ENCODE measurements at places on chromosomes 6 and 20.
A peak's percentile ranks its signal among the peaks of the same experiment; 100 is the strongest.

DNA sequence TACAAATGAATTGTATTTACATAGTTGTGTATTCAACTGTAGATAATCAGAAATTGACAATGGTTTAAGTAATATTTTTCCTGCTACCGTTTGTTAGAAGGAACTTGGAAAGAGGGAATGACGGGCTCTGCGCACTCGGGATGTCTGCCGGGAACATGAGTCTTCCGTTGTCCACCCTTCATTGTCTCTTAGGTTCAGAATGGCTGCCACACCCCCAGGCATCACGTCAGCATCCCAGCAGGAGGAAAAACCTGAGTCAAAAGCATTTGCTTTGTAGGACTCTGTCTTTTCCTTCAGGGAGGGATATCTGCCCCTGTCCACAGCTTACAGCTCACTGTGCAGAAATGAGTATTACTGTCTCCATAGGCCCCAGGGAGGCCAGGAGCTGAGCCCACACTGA lies 331.2 kb downstream of the THBS2 start:
- DNase-seq = no peak

DNA sequence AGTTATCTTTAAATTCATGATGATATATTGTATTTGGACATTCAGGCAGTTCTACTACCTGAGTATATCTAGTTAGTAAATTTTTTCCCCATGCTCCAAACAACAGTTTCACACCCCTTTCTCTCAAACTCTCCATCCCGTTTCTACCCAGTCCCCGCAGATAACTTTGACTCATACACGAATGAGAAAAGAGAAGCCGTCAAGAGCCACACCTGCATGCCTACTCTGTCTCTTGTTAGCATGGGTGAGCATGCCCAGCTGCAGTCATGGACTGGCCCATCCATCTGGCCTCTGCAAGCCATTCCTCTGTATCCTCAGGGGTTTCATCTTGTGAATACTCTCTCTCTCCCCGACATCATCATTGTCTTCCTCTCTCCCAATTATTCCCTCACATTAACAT lies 41.5 kb downstream of the MYB start:
- no peak for DNase-seq

DNA sequence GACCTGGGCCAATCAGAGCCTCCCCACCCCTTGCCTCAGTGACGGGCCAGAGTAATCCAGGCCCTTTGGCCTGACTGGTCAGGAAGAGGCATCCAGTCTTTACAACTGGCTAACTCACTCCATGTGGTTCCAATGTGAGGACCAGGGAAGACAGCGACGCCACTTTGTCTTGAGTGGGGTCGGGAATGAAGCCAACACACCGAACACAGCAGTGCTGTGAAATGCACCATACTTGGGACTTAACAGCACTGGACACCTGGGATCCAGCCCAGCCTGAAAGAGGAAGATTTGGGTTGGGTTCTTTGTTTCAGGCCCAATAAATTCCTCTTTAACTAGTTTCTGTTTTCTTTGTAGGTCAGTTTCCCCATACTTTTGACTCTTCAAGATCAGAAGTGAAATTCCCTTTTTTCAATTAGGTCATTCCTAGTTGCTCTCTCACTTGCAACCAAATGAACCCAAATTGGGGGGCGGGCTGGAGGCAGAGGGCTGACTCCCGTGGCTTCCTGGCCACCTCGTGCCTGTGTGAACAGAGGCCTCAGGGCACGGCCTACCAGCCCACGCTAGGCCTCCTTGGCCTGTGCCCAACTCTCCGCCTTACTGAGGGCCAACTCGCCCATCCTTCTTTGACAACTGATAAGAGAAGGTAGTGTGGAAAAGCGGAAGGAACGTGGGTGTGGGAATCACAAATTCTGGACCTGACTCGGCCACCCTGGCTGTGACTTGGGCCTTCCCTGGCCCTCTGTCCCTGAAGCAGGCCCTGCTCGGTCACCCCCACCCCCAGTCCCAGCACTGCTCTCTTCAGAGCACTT lies 17.1 kb downstream of the SULF2 start:
- no peak for DNase-seq

- no peak for DNase-seq
Observed at GRCh38 chr6:89657445-89658158, 19.1 kb upstream of the LYRM2 start.

DNA sequence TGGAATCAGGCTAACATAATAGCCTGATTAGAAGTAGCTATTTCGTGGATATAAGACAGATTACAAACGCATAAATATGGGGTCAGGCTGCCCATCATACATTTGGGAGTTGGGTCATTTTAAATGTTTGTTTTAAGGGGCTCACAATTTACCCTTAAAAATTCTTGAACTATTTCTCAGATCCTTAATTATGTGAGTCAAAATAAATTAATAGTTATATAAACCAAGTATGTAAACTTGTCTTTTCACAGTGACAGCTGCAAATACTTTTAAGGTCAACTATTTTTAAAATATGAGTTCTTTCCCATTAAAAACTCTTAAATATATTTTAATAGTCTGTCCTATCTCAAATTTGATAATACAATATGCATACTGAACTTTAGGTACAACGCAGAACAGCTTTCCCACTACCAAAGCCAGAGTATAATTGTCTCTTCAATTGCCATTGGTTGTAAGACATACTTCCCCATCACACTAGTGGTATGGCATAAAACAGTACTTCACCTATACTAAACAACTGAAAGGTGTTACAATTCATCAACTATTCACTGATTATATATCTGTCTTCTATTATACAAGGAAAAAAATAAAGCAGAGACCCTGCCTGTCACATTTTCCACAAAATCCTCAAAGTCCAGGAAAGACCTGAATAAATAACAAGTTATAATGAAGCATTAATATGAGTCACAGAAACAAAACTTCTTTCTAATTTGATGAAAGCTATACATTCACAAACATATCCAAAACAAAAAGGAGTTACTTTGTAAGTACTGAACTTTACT lies 80.8 kb upstream of the COL21A1 start:
- no peak for DNase-seq

GRCh38 chr6:165973473-165973872 lies 194.2 kb downstream of the TBXT start:
- no peak for DNase-seq

GRCh38 chr6:3019065-3019464 lies 19.4 kb downstream of the NQO2 start:
- DNase-seq = no peak

- no peak for DNase-seq
Observed at GRCh38 chr20:20518263-20518662, 150.4 kb downstream of the INSM1 start.

DNA sequence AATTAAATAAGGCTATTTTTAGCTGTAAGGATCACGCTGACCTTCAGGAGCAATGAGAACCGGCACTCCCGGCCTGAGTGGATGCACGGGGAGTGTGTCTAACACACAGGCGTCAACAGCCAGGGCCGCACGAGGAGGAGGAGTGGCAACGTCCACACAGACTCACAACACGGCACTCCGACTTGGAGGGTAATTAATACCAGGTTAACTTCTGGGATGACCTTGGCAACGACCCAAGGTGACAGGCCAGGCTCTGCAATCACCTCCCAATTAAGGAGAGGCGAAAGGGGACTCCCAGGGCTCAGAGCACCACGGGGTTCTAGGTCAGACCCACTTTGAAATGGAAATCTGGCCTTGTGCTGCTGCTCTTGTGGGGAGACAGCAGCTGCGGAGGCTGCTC lies 84.0 kb downstream of the RAMACL start:
- no peak for DNase-seq

DNA sequence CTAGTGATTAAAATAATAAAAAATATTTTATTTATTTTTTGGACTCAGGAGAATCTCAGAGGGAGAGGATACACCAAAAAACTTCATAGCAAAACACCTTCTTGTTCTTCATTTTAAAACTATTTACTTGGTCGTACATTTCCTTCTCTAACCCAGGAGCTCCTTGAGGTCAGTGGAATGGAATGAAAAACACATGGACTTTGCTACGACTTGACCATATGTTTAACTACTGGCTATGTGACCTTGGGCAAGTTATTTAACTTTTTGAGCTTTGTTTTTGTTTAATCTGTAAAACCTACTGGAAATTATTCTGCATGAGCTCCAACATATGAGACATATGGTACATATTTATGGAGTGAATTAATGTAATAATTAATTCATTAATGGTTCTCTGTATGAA lies 1005.5 kb upstream of the CITED2 start:
- no peak for DNase-seq

DNA sequence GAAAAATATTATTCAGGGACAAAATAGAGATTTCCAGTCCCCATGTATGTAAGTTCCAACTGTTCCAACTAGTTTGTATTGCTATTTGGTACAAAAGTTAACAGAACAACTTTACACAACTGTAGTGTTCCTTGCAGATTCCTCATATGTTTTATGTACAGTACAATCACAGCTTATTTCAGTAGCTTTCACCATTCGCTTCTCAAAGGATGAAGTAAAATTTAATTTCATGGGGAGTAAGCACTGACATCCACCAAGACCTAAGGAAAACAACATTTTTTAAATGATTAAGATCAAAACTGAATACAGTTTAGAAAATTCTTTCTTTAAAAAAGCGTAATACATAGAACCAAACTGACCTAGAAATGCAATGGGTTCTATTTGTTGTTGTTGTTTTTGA lies 24.6 kb downstream of the ZNF217 start:
- DNase-seq = no peak

DNA sequence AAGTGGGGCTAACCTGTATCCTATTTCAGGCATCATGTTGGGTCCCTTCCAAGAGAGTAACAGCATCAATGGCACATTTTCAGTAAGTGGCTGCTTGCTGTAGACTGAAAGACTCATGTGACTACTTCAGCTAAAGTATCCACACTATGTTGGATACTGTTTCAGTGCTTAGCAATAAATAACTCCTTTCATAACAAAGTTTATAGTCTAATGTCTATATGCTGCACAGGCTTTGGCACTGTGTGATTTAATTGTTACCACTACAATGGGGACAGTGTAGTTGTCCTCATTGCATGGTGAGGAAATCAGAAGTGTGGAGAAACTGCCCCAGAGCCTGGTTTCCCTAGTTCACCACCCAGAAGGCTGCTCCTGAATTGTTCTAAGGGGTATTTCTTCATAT lies 318.0 kb upstream of the PTCHD4 start:
- DNase-seq = peak; percentile 87

DNA sequence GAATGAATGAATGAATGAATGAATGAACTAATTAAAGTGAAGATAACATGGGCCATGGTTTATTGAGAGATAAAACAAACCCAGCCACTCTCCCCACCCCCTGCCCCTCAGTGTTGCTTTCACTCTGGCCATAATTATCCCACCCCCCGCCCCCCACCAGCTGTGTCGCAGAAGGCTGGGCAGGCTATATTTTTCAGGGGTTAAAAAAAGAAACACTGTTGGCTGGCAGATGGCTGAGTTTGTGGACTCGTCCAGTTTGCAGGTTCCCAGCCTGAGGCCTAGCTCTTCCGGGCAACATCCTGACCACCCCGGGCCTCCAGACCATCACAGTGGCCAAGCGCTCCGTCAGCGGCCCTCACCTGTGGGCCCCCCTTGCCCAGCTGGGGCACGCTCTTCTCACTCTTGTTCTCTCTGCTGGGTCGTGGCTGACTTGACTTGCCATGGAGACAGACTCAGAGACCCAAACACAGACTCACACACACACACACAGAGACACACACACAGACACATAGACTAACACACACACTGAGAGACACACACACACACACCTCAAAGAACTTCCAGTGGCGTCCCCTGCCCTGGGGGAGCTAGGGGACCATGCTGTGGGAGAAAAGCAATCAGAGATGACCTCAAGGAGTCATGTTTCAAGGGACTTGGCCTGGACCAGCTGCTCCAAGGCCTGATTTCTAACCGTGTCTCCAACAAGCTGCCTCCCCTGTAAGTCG lies 2.2 kb upstream of the GRM4 start:
- DNase-seq = no peak

- DNase-seq = no peak
Observed at GRCh38 chr6:72946774-72947173, 278.5 kb downstream of the KHDC1L start.

GRCh38 chr20:63325554-63326313 lies 32.7 kb downstream of the COL20A1 start:
- DNase-seq = no peak

GRCh38 chr6:163436843-163437242 lies 22.3 kb downstream of the QKI start:
- no peak for DNase-seq

DNA sequence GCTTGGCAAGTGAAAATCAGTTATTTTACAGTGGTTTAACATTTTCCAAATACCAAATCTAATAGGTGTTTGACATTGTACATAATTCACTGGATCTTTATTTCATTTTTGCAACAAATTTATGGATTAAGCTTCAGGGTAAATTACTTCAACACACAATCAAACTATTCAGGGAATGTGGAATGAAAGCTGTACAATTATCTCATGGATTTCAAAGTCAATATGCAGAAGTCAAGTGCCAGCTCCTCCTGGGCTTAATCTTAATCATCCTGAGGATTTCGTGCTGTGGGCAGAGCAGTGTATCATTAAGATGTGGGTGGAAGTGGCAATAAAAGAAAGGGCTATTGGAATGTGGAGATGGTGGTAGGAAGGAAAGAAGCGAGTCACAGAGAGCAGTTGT lies 548.8 kb downstream of the COL12A1 start:
- DNase-seq = no peak

- no peak for DNase-seq
Observed at GRCh38 chr6:39576556-39577303, 148.5 kb downstream of the KIF6 start.

GRCh38 chr20:4047614-4048013 lies 32.3 kb upstream of the RNF24 start:
- no peak for DNase-seq

DNA sequence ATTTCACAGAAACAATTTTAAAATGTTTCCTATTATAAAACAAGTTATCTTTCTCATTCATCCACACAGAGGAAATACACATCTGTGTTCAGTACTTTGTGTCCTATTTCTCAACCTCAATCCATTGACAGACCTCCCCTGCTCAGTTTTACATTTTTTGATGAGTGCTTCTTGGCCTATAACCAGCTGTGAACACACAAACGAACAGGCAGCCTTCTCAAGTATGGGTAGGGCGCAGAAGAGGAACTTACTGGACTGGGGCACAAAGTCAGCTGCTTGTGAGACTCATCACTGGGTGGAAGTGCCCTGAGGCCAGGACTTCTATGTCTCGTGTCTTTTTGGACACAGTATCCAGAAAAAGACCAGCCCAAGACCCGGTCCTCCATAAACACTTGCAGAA lies 2.8 kb downstream of the RPS6KA2 start:
- DNase-seq = no peak

DNA sequence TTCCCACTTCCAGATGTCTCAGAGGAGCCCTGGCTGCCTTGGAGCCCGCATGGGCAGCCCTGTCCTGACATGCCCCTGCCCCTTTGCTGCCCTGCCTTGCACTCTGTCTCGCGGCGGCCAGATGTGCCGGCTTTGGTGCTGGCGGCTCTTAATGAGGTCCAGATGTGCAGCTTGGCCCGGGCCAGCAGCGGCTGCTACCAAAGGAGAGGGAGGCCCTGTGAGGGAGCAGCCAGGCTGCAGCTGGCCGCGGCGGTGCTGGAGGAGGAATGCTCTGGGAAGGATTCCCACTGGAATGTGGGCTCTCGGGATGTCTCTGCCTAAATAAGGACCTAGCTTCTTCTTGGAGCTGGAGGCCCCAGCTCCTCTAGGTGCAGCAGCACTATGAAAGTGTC lies 72.4 kb downstream of the FGD2 start:
- DNase-seq = no peak

- DNase-seq = no peak
Observed at GRCh38 chr20:57651881-57652605, 31.8 kb upstream of the ZBP1 start.

- no peak for DNase-seq
Observed at GRCh38 chr6:42551217-42551616, 12.6 kb upstream of the UBR2 start.
